ENCODE measurements at places on chromosomes 2 and 18.

DNA sequence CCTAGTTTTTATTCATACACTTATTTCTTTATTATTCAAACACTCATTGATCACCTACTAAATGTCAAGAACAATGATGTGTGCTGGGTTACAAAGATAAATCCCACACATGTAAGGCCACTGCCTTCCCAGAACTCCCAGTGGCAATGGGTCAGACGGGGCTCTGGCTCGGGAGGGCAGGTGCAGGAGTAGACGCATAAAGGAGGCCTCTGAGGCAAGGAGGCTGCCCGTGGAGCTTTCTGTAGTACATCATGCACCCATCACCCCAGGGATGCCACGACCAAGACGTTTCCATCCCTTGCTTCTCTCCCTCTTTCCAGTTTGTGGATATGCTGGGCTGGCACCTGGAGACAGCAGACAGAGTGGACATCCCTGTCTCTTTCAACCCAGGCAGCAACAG lies 153.2 kb upstream of the TTC39C start:
- ATAC-seq = no peak

DNA sequence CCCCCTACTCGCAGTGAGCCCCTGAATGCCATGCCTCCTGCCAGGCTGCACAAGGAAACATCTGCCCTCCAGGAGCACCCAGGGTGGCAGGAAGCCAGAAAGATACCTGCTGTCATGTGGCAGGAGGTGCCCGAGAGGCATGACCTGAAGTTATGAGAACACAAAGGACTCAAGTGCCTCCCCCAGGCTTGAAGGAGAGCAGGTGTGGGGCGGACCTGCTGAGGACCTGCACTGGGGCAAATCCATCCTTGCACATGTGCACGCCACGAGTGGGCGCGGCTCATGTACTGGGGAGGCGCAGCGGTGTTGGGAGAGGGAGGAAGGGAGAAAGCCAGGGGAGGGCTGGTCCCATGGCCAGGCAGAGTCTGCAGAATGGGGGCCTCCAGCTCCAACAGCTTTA lies 26.9 kb downstream of the SDC1 start:
- ATAC-seq = no peak

- ATAC-seq = no peak
Observed at GRCh38 chr2:132725748-132726147, 55.7 kb upstream of the LYPD1 start.

- no peak for ATAC-seq
Observed at GRCh38 chr2:191125646-191126045, 25.1 kb downstream of the STAT4 start.

DNA sequence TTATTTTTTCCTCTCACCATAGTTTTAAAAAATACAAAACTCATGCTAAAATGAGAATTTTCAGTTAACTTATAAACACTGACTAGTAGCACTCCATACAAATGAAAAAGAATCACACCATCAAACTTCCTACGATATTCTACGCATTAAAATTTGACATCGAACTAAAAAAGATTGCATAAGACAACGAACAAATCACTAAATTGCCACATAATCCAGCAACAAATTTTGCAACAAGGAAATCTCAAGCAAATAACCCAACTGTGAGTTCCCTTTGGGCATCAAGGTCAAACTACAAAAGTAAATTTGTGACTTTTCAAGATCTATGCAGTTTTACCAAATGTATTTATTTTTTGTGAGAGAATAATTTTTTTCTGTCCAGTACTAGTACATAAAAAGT lies 1.5 kb downstream of the MAP3K2 start:
- no peak for ATAC-seq
